Trophoblast cell (in vitro differentiated cells and primary cell): ENCODE measurements at places on chromosomes 2 and 18.

DNA sequence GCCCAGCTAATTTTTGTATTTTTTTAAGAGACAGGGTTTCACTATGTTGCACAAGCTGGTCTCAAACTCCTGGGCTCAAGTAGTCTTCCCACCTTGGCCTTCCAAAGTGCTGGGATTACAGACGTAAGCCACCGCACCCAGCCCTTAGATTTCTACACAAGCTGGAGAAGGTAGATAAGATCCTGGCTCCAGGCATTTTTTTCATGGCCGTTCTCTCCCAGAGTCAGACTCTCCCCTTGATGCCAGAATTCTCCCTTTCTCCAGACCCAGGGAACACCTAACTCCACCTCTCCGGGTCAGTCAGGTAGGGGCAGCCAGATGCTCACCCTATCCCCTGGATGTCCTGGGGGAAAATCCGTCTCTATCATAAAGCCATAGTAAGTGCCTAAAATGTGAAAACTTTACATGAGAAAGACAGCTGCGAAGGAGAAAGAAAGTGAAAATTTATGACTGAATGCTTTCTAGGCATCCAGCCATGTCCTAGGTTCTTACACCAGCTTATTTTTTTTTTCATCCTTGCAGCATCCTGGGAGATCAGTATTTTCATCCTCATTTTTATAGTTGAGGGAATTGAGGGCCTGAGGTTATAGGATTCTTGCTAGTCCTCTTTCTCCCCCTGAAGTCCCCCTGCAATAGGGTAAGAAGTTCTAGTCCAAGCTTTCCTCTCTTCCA lies 16.3 kb downstream of the SIX3 start:
- H3K36me3 ChIP-seq = no peaks in the 10 kb centered on the region
- no peak overlapping the region for H3K4me3 ChIP-seq
- peaks cover 29% of the 10 kb centered on the region for H3K27me3 ChIP-seq
- H3K4me1 ChIP-seq = peaks cover 4% of the 10 kb centered on the region

DNA sequence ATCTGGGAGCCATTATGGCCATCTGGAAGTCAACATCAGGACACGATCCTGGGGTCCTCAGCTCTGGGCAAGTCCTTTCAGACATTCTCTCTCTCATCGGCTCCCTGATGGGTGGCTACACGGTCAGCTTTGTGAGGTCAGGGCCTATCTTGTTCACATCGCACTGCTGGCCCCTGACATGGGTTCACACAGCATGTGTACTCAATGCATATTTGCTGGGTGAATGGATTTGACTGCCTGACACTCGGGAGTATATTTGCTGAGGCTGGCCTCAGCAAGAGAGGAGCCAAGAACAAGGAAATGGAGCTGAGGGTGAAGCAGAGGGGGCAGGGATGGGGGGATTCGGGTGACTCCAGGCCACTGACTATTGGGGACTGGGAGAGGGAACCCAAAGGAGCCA lies 50.5 kb downstream of the SLC4A5 start:
- H3K27me3 ChIP-seq = no peaks in the 10 kb centered on the region
- H3K36me3 ChIP-seq = no peaks in the 10 kb centered on the region
- DNase-seq = no peak
- no peak overlapping the region for H3K4me3 ChIP-seq
- H3K27ac ChIP-seq = no peak overlapping the region
- peaks cover 1% of the 10 kb centered on the region for H3K4me1 ChIP-seq

DNA sequence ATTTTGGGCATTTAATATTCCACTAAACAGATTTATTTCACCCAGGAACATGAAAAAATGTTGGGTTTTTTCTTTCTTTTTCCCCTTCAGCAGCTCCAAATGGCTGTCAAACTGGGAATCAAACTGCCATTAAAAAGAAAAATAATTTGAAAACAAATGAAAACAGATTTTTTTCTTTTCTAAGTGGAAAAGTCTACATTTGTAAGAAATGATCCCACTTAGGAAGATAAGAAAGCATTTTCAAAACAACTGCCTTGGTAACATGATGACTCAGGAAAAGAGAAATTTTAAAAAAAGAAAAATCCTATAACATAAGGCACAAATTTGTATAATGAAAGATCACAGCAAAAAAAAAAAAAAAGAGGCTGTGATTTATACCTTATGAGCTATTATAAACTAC lies 20.0 kb downstream of the ZNF521 start:
- peaks cover 4% of the 10 kb centered on the region for H3K36me3 ChIP-seq
- no peaks in the 10 kb centered on the region for H3K4me1 ChIP-seq
- no peak overlapping the region for H3K27ac ChIP-seq
- no peak for DNase-seq
- H3K4me3 ChIP-seq = no peak overlapping the region

GRCh38 chr2:62267696-62268095 lies 71.8 kb downstream of the B3GNT2 start:
- H3K27ac ChIP-seq = no peak overlapping the region
- peaks cover 7% of the 10 kb centered on the region for H3K4me1 ChIP-seq
- DNase-seq = no peak
- H3K4me3 ChIP-seq = no peak overlapping the region
- H3K27me3 ChIP-seq = no peaks in the 10 kb centered on the region
- no peaks in the 10 kb centered on the region for H3K36me3 ChIP-seq

DNA sequence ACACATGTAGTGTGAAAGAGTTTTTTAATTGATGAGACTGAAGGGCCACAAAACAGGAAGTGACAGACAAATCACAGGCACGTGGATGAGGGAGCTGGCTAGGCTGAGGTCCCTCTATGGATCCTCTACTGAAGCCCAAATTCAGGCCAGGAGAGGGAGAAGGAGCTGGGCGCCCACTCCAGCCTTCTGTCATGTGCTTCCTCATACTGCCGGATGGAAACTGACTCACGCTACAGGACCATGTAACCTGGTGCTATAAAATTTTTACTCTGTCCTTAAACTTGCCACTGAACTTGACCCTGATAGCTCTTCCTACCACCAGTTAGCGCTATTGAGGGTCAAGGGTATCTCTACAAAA lies 31.3 kb downstream of the PSTPIP2 start:
- H3K4me1 ChIP-seq = peaks cover 29% of the 10 kb centered on the region
- H3K4me3 ChIP-seq = no peak overlapping the region
- DNase-seq = no peak
- H3K27ac ChIP-seq = peak overlapping the region; percentile 91
- peaks cover 7% of the 10 kb centered on the region for H3K36me3 ChIP-seq

DNA sequence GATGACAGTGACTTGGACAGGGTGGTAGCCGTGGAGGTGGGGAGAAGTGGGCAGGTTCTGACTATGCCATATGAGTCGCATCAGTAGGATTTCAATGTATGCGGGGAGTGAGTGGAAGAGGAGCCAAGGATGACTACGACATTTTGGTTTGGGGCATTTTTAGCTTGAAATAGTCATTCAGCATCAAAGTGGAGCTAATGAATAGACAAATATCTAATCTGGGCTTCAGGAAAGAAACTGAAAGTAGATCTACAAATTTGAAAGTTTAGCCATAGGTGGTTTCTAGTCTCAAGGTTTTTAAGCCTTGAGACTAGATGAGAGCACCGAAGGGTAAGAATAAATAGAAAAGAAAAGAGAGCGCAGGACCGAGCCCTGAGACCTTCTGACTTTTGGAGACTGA lies 58.3 kb downstream of the FEZ2 start:
- no peak overlapping the region for H3K27ac ChIP-seq
- no peak overlapping the region for H3K4me3 ChIP-seq
- H3K36me3 ChIP-seq = peaks cover 27% of the 10 kb centered on the region
- H3K4me1 ChIP-seq = no peaks in the 10 kb centered on the region

DNA sequence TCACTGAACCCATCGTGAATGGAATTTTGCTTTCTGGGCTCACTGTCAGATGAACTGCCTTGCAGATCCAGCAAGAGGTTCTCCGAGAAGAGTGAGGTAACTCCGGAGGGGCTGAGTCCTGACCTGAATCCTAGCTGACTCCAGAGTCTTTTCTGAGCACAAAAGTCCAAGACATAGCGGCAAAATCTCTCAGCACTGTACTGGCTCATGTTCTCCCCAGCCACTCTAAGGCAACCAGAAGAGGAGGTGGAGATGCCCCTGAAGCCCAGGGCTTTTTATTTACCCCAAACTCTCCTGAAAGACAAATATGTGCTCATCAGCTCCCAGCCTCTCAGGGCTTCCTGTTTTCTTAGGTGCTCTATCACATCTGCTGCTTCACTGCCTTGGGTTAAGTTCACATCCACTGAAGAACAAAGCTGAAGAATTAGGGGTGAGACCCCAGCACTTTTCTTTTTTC lies 221.8 kb downstream of the MREG start:
- H3K27ac ChIP-seq = no peak overlapping the region
- peaks cover 5% of the 10 kb centered on the region for H3K4me1 ChIP-seq
- no peaks in the 10 kb centered on the region for H3K36me3 ChIP-seq
- no peak for DNase-seq
- no peaks in the 10 kb centered on the region for H3K27me3 ChIP-seq
